Ascending aorta (tissue), 2 donors: ENCODE measurements at places on chromosomes 6 and 20.

GRCh38 chr6:35213298-35213791, 411 bp upstream of the SCUBE3 start:
- no peak for DNase-seq

DNA sequence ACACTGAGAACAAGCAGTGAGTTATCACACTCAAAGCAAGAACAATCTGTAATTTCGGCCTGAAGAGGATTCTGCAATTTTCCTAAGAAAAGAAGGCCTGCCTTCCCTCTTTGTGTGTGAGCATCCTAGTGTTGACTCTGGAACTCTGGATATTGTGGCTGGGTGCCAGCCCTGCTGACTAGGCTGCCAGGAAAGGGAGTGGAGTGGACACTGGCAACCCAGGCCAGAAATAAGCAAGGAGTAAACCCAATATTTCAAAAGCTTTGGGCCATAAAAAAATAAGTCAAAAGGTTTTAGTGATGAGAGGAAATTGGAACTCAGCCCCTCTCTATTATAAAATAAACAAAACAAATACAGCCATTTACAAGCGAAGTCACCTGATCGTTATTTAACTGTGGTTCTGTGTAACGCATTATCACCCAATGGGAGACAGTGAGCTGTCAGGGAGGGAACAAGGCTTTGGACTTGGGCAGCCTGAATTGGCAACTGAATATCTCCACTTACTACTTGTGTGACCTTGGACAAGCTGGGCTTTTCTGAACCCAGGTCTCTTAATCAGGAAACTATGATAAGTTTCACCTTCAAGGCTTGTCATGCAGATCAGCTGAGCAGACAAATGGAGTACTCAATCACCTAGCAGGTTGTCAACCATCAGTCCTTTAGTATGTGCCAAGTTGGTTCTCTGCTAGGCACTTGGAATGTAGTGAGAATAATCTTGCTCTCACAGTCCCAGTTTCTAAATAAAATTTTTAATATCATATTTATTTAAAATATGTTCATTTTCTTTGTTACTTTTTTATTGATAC, 196.2 kb downstream of the PAX1 start:
- no peak for DNase-seq

- DNase-seq = no peak
These were observed 9.6 kb downstream of the JARID2 start for GRCh38 chr6:15255481-15255880.

GRCh38 chr6:137739544-137739943, 127.5 kb upstream of the TNFAIP3 start:
- no peak for DNase-seq

DNA sequence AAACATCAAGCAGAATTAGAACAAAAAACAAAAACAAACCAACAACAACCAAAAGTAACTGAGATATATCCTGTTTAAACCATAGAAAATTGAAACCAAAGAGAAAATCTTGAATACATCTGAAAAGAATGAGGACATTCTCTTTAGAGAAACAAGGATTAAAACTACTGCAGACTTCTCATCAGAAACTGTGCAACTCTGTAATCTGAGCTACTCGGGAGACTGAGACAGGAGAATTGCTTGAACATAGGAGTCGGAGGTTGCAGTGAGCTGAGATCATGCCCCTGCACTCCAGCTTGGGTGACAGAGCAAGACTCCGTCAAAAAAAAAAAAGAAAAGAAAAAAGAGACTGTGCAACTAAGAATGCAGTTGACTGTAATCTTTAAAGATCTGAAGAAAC, 153.4 kb downstream of the SYNDIG1 start:
- DNase-seq = no peak

GRCh38 chr20:24648481-24648880, 179.1 kb downstream of the SYNDIG1 start:
- no peak for DNase-seq

DNA sequence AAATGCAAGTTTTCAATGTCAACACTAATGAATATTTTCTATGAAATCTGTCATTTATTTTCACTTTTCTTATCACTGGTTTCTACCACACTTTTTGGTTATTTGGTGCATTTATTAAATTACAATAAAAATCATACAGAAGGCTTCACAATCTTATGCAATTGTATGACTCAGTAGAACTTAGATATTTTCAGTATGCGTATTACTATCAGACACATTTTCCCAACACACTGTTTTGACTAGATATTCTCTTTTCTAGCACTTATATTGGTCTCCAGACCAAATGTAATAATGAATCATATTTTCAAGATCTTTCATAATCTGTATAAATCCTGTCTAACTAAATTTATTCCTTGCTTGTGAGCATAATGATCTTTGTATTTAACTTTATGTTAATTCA, 74.1 kb downstream of the FAM83B start:
- no peak for DNase-seq

DNA sequence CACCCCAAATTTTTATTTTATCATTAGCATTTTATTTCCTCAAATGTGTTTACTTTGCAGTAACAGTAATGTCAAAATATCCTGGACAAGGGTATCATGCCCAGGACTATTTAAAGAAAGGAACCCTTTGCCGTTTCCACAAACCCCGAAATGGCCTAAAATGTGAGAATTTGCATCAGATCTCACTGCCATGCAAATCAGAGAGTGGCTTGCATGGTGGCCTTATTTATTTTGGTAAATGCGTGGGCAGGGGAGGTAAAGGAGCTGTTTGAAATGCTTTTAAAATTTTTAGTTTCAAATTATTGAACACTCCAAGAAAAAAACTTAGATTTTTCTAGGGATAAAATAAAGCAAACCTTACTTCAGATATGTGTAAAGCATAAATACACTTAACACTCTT, 43.8 kb downstream of the ADAT2 start:
- no peak for DNase-seq

DNA sequence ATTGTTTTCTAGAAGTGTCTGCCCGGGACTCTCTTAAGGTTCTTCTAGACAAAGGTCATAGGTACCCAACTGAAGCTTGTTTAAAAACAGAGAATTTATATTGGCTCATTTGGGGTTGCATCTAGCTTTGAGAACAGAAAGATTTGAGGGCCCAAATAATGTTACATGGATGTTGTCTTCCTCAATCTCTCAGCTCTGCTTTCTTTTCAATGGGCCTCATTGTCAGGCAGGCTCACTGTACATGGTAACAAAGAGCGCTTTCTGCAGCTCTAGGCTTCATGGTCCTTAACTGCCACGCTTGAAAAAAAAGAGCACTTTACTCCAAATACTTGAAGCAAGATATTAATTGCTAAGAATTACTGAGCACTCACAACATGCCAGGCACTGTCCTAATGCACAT, 22.2 kb downstream of the NHLRC1 start:
- no peak for DNase-seq

DNA sequence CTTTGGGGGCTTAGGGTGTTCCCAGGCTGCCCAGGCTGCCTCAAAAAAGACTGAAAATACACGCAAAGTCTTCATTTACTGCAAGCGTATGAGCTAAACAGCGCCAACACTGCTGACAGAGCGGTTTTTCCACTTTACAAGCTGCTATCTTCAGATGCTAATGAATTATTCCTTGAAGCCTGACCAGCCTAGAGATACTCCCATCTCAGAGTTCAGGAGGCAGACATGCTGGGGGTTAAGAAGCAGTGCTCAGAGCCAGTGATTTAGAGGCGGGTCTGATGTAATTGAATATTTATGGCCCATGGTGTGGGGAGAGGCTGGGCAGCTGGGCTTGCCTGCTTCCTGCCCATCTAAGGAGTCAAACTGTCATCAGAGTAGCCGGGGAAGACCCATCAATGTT, 241.4 kb downstream of the SLC24A3 start:
- no peak for DNase-seq
